RCC 7860 (cell line): ENCODE measurements at places on chromosomes 7 and 10.

- DNase-seq, result no peak
Observed at GRCh38 chr7:124996778-124997177, 67.2 kb upstream of the POT1 start.

DNA sequence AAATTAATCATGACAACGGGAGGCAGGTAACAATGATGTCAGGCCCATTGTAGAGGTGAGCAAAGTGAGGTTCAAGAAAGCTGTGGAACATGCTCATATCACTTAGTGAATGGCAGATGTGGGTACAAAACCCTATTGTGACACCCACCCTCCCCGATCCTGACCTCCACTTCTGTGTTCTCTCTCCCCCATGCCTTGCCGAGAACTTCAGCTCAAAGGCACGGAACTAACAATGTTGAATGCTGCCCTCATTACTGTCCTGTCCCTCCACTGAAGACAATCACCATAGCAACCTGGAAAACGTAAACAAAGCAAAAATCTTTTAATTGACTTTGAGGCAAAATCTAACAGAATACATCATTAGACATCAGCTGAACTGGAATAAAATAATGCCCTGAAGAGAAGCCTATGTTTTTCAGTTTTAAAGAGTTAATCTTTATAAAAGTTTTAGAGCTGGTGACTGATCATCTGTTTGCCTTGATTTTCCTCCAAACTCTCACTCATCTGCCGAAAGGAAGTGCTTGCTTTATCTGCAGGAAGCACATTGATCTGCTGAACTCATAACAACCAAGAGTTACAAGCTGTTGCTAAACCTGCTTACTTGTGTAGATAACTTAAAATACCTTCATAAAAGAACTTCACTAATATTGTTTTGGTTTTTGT lies 133.6 kb downstream of the CUBN start:
- DNase-seq, result peak; percentile 25

DNA sequence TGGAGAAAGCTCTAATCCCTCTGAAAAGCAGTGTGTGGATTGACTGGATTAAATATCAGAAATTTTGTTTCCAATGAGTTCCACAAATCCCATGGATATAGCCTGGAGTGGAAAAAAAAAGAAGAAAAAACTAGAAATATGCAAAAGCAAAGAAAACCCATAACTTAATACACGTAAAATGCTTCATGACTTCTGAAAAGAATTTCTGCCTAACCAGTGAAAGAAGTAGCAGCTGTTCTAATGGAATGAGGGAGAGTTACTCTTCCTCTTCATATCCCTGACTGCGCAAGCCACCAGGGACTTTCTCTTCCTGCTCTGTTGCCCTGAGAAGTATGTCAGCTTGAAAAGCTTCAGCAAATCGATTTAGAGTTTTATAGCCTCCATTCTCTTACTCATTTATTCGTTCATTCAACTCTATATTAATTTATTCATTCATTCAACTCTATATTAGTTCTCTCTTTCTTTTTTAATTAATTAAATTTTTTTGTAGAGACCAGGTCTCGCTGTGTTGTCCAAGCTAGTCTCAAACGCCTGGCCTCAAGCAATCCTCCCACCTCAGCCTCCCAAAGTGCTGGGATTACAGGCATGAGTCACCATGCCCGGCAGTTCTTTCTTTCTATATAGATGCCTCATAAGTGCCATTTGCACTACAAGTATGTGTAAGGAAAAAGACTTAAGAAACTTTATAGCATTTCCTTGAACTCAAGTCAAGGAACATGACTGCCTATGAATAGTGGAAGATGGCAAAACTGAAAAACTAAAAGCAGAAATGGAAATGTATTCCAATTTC lies 447.3 kb upstream of the NRP1 start:
- DNase-seq, result no peak

DNA sequence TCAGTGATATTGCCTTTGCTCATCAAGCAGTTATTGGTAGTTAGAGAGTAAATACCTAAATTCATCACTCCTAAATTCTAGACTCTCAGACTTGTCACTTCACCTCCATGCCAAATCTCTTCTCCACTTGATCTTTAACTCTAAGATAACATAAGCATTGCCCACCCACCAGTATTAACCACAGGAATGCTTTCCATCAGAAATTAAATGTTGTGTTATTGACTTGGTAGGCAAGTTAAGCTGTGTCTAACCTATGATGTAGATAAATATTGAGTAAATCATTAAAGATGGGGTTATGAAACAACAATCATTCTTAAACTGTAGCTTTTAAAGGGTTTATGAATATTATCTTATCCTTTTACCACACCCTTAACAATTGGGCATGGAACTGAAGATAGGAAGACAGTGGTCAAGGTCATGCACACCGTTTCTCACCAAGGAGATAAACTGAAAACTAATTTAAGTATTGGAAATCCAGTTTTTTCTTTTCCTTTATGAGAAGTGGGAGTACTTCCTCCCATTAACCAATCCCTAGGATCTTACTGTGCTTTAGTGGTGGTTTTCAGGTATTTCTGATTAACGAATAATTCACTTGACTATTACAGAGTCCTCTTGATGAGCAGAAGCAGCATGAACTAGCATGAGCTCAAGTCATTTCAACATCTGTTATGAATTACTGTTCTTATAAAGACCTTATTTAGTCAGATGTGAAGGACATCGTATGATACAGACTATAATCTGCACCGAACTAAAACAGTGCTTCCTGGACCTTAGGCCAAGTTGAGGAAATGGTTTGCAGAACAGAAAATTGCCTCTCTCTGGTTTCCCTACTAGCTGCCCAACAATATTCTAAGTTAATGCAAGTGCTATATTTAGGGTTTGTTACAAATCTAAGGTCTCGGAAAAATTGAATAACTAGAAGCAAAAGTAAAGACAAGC lies 142.0 kb downstream of the LCOR start:
- DNase-seq, result no peak

GRCh38 chr7:39248692-39249090 lies 271.0 kb downstream of the POU6F2 start:
- DNase-seq, result no peak

DNA sequence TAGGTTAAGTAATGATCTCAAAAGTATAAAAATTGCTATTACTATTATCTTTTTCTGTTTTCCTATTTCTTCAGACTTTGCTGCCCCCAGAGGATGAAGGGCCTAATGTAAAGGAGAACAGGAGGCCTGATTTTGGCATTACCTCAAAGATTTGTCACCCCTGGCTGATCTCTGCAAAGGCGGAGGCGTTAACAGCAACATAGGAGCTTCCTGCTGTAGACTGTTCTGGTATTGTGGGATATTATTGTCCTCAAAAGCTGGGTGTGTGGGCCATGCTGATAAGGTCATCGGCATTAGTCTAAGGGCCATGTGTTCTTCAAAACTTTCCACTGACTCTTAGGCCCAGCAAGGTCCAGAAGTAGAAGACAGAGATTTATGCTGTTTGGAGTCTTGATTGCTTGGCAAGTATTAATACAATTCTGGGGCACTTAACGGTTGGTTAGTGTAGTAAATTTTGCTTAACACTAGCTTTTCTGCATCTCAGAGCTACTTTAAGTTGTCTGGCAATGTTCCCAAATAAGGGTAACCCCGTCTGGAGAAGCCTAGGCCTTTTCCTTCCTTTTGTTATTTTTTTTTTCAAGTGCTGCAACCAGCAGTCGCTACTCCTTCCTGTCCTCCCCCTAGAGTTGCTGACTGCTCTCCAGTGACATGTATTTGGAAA lies 14.0 kb upstream of the ENTPD1 start:
- DNase-seq, result no peak

DNA sequence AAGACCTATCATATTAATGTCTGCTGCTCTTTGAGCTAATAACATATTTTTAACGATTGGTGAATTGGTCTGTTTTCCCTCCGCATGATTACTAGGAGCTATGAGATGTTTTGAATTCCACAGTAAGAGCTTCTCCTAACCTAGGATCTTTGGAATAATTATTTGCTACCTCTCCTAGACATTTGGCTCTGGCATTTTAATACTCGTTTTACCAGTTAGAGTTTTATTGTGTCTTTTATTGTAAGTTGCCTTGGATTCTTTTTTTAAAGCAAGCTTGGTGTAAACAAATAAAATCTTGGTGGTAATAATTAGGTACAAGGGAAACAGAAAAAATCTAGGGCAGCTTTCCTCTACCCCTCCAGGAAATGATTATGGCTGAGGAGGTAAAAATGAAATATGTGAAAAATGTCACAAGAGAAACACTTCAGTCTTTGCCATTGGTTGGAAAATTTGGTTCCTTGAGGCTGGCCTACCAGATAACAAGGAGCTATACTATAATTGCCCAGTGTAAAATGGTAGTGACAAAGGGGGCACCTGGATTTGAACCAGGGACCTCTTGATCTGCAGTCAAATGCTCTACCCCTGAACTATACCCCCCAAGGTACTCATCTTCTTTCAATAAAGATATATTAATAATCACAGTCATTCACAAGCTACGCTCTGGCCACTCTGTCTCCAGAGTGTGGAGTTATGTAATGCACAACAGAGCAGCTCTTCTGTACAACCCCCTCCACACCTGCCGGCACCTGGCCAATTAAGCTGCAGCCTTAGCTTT lies 85.4 kb downstream of the ZNF777 start:
- no peak for DNase-seq

- DNase-seq, result no peak
Observed at GRCh38 chr7:141584935-141585334, 33.7 kb downstream of the AGK start.

GRCh38 chr10:115706488-115707076 lies 566.4 kb downstream of the GFRA1 start:
- DNase-seq, result peak; percentile 45

DNA sequence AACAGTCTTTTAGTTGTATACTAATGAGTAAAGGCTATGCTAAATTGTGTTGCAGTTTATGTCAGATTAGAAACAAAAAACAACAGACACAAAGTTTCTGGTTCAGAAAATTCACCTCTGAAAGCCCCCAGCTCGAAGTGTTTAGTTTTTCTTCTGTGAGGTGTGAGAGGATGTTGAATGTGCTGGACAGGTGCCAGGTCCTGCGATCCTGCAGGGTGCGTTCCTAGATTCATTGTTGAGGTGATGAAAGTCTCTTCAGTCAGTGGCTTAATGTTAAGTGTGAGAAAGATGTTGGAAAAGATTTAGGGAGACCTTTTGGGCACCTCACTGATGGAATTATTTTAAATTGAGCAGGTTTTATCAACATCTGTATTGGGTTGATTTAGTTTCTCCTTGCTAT lies 287.3 kb downstream of the SDK1 start:
- DNase-seq, result no peak

DNA sequence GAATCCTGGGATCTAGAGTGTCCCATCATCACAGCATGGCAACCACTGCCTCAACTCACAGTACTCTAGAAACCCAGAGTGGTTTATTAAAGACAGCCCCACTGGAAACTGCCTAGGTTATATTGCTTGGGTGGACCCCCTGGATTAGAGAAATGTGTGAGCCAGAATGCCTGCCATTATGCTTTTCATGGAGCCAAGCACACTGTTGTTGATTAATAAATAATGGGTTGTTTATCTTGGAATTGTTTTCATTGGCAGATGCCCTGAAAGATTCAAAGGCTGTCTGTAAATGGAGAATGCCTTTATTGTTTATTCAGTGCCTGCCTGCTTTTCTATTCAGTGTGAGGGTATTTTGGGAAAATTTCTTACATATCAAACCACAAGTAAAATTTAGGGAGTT lies 52.1 kb downstream of the GNAI1 start:
- DNase-seq, result no peak

- peak; percentile 60 for DNase-seq
Observed at GRCh38 chr10:102729029-102730026, 14.4 kb upstream of the WBP1L start.

- DNase-seq, result no peak
Observed at GRCh38 chr10:118580702-118581101, 14.7 kb downstream of the PRLHR start.

DNA sequence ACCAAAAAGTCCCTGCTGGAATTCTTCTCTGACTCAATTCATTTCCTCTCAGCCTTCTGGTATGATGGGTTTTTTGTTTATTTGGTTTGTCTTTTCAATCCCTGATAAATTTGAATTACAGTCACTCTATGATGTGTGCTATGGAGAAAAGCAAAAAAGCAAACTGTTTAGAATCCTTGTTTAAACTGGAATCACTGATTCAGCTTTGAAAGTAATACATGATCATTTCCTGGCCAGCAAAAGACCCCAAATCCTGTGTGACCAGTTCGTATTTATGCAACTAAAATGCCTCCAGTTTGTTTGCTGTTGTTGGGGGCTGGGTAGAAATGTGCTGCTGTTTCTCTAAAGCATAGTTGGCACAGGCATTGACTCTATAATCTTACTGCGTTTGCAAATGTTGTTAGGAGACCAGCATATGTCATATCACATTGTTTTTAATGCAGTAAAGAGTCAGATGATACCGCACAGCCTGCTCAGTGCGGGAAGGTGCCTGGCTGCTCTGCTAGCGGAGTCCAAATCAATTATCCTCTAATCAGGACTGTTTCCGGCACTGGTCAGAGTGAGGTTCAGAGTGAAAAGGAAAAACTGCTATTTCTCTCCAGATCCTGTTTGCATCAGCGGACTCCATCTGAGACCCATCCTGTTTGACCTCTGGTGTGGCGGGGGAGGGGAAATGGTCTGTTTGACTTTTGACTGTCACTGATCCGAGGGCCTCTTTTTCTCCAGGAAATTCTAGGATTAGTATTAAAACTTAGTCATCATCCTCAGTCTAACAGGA lies 40.6 kb upstream of the ADD3 start:
- peak; percentile 14 for DNase-seq

GRCh38 chr7:7554649-7555575 lies 11.8 kb upstream of the MIOS start:
- no peak for DNase-seq

DNA sequence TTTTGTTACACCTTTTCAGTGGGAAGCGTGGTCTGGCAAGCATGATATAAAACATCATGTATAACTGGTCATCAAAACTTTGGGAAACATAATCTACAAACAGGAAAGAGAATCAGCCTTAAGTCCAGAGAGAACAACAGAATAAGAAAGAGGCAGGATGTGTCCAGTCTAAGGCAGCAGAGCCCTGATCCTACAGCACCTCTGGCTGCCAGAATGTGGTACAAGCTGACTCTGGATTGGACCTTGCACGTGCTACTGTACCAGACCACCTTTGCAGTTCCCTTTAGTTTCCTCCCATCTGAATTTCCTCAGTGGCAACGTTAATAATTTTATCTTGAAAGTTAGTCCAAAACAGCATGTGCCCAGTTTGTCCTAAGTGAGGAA lies 824.6 kb upstream of the IGFBP3 start:
- DNase-seq, result peak; percentile 14

DNA sequence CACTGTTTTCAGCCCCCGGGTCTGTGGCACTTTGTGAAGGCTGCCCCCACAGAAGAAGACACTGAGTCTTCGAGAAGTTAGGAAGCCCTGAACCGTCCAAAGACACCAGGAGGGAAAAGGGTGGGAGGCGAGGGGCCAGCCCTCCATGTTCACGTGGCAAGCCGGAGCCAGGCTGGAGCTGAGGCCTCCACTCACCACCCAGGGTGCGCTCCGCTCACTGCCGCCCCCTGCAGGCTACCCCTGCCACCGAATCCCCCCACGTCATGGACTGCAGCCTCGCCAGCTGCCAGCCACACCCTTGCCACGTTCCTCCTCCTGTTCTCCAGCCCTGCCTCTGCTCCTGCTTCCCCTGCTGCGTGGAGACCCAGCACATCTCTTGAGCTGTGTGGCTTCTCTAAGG lies 59.0 kb upstream of the EN2 start:
- DNase-seq, result no peak
